ENCODE measurements at places on chromosomes 1 and 21.

DNA sequence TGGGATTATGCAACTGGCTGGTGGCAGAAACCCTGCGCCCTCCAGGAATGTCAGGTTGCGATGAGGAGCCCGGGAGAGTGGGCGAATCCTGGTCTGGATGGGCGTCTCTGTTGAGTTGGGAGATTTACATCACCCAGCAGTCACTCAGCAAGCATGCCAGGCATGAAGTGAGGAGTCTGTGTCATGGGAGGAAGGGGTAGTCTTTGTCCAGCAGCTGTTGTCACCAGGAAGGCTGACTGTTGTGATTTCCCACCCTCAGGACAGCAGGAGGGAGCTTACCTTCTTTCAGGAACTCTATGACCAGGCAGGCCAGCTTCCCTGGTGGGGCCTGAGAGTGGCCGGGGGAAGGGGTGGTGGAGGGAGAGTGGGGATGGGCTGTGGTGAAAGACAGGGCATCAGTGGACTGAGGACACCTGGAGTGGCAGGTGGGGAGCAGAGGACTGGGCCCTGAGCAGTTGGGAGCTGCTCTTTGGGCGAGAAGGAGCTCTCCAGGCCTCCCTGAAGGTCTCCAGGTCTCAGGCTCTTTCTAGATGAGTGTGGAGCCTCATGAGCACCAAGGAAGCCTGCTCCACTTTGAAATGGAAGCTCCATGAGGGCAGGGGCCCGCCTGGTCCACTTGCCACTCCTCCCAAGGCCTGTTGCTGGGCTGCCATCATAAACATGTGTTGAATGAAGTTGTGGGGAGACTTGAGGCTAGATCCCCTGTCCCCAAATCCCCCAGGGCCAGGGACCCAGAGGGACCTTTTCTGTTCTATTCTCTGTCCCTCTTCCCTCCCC lies 21.3 kb upstream of the PKP1 start:
- no peak for DNase-seq

DNA sequence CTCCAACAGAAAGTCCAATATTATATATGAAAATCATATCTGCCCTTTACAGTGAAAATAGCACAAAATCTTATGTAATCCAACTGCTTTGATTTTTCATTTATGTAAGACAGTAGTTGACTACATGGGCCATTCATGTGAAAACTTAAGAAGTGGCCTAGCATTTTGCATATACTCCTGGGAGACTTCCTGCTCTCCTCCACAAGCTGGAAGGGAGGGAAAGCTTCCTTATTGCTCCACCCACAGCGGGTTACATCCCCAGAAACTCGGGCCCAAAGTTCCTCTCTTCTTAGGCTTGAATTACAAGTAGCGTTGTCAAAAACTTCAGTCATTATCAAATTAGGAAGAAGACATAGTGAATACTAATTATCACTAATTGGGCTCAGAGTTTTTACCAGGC lies 29.2 kb downstream of the FYB2 start:
- no peak for DNase-seq

DNA sequence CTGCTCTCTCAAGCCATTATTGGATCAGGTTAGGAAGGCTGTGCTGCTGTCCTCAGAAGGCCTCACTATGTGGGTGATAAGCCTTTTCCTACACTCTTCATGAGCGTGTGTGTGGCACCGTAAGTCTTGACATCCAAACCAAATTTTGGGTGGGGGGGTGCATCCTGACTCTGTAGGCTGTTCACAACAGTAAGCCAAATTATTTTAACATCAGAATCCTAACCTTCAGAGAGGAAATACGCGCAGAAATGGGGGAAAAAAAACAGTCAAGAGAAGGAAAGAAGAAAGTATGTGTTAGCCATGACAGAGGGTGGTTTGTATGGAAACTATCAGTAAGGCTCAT lies 21.0 kb downstream of the STPG1 start:
- no peak for DNase-seq

GRCh38 chr1:6688757-6689156 lies 12.9 kb downstream of the DNAJC11 start:
- DNase-seq: no peak

- DNase-seq: peak; percentile 87
Observed at GRCh38 chr1:203268901-203269653, 36.2 kb upstream of the BTG2 start.

GRCh38 chr1:18336801-18337200 lies 143.9 kb upstream of the KLHDC7A start:
- no peak for DNase-seq

- DNase-seq: peak; percentile 35
Observed at GRCh38 chr1:244836135-244836521, 670 bp downstream of the COX20 start.

DNA sequence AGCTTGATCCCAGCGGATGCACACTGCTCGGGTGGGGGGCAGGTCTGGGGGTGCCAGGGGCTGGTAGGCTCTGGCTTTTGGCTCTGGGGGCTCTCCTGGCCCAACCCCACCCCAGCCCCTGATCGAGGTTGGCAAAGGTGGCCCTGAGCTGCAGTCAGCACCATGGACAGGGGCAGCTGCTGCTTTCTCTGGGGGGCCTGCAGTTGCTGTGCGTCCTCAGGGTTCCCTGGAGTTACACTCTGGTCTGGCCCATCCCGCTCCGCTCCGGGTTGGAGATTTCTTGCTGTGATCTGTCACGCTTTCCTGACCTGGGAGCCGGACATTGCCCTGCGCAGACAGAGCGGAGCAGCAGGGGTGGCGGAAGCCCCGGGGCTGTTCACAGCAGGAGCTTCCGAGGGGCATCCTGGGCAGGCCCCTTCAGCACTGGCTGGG lies 8.0 kb upstream of the PLCH2 start:
- DNase-seq: peak; percentile 32

GRCh38 chr1:179840107-179840506 lies 37.5 kb downstream of the TOR1AIP2 start:
- DNase-seq: no peak

DNA sequence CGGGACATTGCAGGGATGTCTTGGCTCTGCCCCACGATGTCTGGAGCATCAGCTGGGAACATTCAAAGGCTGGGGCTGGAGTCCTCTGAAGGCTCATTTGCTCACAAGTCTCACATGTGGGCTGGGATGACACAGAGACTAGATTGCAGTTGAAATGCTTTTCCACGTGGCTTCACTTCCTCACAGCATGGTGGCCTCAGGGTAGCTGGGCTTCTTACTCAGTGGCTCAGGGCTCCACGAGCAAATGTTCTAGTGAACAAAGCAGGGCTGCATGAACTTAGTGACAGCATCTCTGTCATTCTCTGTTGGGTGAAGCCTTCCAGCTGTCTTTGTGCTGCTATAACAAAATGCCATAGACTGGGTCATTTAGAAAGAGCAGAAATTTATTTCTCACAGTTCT lies 247.0 kb upstream of the POU3F1 start:
- no peak for DNase-seq

DNA sequence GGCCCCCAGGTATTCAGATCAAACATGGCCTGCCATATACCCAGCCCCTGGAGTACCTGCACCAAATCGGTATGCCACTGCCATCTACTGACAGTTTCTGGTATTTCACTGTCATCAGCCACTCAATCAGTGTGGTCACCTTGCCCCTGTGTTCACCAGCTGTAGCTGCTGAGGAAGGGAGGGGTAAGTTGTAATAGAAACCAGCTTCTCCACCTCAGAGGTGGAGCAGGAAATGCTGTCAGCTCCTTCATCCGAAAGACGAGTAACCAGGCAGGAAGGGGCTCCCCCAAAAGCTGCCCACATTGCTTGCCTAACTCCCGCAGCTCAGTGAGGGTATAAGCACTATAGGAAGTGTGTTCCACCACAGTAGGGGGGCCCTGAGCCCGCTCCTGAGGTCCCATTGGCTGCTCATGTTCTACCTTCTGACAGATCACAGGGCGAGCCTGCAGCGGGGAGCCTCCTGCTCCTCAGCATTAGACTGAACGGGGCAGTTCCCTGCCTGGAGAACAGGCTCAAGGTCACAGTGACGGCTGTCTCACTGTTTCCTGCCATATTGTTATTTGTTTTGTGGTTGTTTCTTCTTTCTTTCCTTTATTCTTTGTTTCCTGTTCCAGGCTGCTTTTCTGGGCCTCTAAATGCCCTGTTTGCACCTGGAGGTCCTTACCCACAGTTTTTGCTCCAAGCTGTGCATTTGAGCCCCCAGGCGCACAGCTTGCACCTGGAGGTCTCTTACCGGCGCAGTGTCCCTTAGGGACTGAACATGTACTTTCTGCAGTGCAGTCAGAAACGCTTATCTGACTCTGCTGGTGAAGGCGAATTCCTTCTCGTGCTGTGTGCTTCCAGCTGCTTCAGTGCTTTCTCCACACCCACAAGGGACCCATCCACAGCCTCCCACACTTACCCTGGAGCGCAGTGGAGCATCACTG lies 1638.3 kb downstream of the MRPL39 start:
- peak; percentile 41 for DNase-seq

DNA sequence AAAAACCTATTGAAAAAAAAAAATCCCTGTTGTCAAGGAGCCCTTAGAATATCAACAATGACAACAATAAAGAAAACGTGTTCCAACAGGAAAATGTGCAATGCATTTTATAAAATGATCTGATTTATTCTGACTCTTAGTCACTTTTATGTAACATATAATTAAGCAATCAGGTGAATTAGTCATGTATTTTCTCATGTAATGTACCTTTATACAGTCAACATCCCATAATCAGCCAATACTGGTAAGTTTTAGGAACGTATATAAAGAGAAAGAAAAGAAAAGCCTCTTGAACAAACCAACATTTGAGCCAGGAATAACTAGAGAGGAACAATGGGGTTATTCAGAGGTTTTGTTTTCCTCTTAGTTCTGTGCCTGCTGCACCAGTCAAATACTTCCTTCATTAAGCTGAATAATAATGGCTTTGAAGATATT lies at the start of gene CLCA4:
CLCA4 (plus strand) TSS at position 292 of the 435 bp plus-strand sequence; CDS start at position 334, 42 bp downstream.
- DNase-seq: no peak

DNA sequence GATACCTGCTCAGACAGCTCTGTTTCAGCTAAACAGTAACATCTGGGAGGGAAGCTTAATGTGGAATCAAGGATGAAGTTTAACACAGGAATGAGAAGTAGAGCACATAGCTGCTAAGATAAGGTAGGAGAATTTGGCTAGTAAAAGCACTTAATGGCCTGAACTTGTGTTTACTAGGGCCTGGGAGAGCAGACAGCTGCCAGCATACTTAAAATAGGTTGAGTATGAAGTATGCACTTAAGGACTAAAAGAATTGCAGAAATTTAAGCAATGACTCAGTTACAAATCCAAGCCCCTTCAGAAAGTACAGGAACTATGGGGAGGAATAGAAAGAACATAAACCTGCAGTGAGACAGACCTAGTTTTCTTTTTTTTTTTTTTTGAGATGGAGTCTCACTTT lies 53.0 kb downstream of the BACH1 start:
- no peak for DNase-seq

- no peak for DNase-seq
Observed at GRCh38 chr1:94866164-94866807, 46.1 kb downstream of the SLC44A3 start.

- no peak for DNase-seq
Observed at GRCh38 chr1:224067621-224068457, 46.1 kb upstream of the FBXO28 start.

DNA sequence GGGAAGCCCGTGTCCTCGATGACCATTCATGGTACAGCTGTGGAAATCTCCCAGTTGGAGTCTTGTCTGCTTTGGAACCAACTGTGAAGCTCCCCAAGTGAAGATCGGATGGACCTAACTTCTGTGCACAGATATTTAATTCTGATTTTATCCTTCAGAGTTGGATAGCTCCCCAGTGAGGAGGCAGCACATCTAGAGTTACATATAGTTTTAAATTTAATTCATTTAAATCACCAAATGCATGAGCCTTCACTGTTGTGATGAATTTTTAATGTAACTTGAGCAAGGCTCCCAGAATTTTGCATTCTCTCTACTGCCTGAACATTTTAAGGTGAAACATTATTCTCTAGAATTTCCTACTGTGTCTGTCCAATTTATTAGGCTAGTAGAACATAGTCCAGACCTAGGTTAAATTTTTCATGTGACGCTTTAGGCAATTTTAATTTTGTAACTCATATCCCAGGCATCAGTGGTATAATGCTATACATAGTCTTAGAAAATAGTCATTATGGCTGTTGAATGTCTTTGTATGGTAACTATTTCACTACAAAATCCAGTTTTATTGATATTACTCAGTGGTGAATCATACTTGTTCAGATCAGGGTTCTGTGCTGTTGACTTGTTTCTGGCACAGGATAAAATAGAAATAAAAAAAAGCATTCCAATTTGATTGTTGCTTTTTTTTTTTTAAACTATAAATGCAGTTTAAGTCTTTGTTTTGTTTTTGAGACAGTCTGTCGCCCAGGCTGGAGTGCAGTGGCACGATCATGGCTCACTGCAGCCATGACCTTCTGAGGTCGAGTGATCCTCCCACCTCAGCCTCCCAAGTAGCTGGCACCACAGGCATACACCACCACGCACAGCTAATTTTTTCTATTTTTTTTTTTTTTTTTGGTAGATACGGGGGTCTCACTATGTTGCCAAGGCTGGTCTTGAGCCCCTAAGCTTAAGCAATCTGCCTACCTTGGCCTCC lies 66.9 kb downstream of the PRDM2 start:
- DNase-seq: peak; percentile 45

- DNase-seq: no peak
Observed at GRCh38 chr21:14683063-14683462, 136.9 kb upstream of the SAMSN1 start.

DNA sequence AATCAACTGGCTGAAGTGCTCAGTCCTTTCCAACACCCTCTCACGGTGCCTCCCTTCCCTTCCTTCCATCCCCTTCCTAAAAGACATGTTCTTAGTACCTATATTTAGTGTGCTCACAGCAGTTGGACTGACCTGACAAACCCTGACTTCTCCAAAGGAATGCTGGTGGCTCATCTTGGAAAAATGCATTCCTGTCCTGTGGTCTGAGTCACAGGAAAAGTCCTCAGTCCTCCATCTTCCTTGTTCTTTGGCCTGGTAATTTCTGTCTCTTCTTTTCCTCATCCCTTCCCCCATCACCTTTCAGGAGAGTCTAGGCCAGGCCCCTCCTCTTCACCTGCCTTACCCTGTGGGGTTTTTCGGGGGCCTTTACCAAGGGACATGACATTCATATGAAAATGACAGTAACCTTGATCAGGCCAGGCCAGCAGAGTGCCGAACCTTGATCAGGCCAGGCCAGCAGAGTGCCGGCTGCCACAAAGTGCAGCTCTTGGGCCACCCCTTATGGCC lies 7.2 kb downstream of the ATP1B1 start:
- peak; percentile 78 for DNase-seq

DNA sequence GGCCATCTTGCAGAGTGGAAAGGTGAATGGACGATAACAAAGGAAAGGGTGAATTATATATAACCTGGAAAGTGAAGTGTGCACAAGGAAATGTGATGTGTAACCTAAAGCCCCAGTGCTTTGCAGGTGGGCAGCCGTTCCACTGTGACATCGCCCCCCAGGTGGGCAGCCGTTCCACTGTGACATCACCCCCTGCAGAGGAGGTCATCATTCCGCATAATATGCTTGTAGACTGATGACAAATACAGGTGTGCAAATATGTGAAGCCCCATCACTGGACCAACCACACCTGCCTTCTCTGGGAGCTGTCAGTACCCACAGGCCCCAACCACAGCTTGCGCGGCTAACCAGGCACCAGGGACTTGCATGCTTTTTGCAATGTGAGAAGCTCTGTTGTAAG lies 4.7 kb upstream of the ZNF496 start:
- DNase-seq: no peak
